ENCODE measurements at places on chromosomes 5 and 9.

- no peak for DNase-seq
Measured at GRCh38 chr9:18857769-18858168, 175.2 kb downstream of the SAXO1 start.

DNA sequence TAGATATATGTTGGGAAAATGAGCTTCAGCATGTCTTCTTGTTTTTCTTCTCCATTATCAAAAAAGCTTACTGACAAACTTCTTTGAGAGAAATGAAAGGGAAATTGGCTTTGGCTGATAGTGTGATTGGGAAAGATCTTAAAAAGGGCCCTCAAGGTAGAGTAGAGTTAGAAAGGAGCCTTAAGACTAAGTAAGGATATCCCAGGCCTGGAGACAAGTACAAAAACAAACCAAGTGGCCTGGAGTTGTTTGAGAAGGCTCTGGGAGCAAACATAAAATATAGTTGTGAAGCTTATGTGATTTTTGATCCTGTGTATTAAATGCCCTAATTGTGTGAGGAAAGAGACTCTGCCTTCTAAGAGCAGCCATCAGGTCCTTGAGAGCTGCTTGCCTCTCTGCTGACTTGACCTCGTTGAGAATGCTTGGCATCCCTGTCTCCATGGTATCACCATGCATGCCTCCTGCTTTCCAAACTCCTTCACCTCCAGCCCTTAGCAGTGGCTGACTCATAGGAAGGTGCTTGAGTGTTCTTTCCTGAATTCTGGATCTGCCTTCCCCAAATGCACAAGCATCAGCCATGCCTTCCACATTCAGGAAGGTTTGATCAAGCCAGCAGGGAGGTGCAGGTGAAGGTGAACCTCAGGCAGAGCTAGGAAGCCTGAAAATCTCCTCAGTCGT, 78.9 kb downstream of the SMARCA2 start:
- peak; percentile 47 for DNase-seq

DNA sequence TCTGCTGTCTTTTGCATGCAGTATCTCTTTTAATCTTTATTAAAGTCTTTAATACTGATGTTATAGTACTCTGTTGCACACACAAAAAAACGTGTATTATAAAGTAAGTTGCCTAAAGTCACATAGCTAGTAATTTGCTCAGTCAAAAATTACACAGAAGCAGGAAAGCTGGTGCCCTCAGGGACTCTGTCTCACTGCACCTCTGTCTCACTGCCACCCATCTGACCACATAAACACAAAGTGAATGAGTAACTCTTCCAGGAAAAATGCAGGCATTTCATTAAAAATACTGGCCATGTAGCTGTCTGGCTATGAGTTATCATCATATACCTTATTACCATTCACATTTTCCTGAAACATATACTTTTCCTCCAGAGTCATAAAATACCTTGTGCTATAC, 591.7 kb downstream of the CSNK1G3 start:
- no peak for DNase-seq

DNA sequence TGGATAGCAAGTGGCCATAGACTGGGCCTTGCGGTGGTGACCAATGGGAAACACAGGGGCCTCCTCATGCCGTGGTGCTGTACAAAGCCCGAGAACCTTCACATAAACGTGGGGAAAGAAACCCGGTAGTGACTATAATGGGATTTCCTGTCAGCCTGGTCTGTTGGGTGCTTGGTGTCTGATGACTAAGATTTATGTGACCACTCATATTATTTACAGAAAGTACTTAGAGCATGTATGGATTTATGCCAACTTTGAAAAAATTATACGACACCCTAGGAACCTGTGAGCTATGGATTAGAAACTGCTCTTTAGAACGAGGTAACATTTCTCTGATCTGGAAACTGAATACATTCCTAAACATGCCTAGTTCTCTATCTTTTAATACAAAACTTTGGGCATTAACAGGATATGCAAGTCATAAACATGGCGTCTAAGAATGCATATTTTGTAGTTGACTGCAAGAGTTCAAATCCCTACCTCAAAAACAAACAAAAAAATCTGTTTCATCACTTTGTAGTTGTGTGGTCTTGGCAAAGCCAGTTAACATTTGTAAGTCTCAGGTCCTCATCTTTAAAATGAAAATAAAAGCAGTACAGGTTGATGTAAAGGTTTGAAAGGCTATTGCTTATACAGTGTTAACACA, 85.4 kb downstream of the TMEM167A start:
- DNase-seq: no peak

DNA sequence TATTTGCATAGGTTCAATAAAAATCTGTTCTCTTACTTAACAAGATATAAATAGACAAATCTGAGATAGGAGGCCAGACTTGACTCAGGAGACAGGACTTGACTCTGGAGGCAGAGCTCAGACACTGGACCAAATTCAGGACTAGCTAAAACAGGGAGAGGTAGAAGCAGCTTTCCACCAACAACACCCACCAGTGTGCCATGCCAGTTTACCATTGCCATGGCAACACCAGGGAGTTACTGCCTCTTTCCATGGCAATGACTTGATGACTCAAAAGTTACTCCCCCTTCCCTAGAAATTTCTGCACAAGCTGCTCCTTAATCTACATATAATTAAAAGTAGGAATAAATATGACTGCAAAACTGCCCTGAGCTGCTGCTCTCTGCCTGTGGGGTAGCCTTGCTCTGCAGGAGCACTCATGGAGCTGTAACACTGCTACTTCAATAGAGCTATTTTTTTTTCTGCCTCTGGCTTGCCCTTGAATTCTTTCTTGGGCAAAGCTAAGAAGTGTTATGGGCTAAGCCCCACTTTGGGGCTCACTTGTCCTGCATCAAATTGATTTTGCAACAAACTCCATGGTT, 473.0 kb downstream of the PLK2 start:
- peak; percentile 4 for DNase-seq

DNA sequence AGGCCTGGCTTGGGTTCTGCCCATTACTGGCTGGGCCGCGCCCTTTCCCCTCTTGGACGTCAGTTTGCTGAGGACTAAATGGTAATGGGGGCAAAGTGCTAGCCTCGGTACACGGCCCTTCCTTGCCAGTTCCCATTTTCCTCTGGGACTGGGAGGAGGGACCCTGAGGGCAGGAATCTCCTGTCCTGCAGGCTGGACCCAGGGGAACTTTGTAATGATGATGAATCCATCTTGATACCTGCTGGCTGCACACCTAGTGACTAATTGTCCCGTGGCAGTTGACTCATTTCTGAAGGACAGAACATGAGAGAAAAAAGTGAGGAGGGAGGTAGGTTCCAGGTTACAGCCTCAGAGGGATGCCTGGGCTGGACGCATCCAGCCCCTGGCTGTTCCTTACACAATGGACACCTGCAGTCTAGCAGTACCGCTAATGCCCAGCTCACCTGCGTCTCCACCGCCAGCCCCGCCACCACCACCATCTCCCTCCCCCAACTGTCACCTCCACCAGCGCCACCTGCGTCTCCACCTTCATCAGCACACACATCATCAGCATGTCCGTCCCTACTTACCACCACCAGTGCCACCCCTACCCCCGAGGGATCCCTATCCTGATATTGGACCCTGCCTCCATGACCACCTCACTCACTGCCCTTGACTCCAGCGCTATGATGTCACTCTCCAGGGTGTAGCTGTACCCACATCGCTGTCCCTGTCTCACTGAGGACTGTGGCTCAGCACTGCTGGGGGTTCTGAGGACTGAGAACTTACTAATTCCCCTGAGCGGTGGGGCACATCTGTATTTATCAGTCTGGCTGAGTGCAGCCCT, 4.3 kb downstream of the CDHR2 start:
- no peak for DNase-seq

DNA sequence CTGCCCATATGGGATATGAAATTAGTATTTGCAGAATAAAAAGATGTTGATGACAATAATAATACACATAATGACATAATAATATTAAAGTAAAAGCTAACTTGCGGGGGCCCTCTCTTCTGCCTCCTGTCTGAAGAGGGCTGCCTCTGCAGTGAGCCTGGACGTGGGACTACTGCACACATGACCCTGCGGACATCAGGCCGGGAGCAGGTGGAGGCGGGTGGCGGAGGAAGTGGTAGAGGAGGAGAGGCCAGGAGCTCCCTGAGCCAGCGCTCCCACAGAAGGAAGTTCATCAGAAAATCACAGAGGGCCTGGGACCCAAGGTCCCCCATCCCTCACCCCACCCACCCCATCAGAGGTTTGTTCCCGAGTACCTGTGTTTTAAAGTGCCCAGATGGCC, 60.5 kb downstream of the ROPN1L start:
- DNase-seq: no peak

GRCh38 chr9:126614455-126615244, 922 bp downstream of the LMX1B start:
- no peak for DNase-seq

GRCh38 chr5:10982626-10983025, 221.6 kb upstream of the DAP start:
- no peak for DNase-seq

GRCh38 chr5:115360046-115360685, 63.7 kb upstream of the CCDC112 start:
- DNase-seq: no peak

- no peak for DNase-seq
Measured at GRCh38 chr9:91158286-91158685, 203.4 kb downstream of the AUH start.

DNA sequence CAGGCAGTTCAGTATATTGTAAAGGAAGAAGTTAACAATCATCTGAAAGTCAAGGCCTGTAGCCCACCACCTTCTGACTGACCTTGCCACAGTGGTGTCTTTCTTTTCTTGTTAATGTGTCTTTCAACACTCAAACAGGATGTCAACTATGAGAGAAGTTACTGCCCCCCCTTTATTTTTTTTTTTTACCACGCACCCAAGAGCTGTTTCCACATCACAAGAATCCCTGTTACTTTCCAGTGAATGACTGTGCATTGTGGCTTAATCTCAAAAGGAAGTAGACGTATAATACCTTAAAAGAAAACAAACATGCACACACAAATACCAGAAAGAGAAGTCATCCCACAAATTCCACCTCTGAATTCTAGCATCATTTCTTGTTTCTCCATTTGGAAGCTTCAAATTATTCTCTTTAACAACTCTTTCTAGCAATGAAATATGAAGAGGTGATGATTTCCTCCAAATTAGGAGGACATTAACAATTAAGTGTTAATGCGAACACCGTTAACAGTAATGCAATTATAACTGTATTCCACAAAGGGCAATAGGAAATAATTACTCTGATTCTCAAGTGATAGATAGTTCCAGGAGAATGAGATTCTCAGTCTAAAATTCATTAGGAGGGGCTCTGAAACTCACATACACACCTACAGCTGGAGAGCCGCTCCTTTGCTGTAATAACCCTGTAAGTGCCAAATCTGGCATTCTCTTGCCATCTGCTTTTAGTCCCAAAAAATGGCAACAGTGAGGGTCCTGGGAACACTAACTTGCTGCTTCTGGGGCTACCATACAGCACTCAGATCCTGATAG, 201.0 kb downstream of the EFNA5 start:
- DNase-seq: peak; percentile 32

DNA sequence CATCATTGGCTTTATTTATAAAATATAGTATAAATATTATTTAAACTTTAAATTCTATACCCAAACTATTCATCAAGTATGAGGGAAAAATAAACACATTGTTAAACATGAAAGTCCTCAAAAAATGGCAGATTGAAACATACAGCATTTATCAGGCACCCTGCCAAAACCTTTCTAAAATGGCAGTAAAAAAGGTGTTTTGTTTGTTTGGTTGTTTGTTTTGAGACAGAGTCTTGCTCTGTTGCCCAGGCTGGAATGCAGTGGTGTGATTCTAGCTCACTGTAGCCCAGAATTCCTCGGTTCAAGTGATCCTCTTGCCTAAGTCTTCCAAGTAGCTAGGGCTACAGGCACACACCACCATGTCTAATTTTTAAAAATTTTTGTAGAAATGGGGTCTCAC, 60.1 kb upstream of the ECM2 start:
- DNase-seq: no peak

- DNase-seq: no peak
Measured at GRCh38 chr5:1827886-1828397, 26.7 kb downstream of the NDUFS6 start.

GRCh38 chr5:149724130-149724840, 5.8 kb upstream of the PPARGC1B start:
- DNase-seq: no peak

DNA sequence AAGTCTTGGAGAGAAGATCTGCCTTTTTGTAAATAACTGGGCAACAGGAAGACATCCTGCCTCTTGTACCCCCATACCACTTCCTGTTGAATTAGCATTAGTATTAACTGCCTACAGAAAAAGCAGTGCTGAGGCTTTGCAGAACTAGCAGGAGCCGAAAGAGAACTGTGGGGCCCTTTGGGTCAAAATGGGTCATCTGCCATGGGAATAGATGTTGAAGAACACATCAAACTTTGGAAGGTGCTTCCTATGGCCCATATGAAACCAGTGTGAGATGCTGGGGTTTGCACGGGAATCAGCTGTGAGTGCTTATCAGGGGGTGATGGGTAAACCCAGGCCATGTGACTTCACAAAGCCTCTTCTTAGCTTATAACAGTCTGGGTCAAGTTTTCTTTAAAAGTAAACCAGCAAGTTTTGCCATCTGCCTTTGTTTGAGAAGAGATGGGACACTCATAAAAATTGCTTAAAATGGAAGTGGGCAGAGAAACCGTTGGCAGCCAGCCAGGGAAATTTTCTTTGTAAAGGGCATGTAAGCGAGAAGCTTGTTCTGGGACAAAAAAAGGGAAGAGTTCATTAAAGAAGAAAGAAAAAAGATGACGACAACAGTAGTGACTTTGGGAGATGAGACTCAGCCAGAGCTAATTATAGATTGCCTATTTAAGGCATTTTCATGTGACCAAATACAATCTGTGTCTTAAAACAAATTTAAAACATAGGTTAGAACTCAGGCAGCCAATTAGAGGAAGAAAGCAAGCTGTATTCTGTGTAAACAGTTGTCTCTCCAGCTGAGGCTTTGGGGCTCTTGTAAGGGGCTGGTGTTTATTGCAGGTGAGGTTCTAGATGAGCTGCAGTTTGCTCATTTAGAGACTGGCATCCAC, 4.4 kb downstream of the SLC25A25 start:
- peak; percentile 71 for DNase-seq

- no peak for DNase-seq
Measured at GRCh38 chr5:121503111-121503840, 348.4 kb upstream of the FTMT start.

DNA sequence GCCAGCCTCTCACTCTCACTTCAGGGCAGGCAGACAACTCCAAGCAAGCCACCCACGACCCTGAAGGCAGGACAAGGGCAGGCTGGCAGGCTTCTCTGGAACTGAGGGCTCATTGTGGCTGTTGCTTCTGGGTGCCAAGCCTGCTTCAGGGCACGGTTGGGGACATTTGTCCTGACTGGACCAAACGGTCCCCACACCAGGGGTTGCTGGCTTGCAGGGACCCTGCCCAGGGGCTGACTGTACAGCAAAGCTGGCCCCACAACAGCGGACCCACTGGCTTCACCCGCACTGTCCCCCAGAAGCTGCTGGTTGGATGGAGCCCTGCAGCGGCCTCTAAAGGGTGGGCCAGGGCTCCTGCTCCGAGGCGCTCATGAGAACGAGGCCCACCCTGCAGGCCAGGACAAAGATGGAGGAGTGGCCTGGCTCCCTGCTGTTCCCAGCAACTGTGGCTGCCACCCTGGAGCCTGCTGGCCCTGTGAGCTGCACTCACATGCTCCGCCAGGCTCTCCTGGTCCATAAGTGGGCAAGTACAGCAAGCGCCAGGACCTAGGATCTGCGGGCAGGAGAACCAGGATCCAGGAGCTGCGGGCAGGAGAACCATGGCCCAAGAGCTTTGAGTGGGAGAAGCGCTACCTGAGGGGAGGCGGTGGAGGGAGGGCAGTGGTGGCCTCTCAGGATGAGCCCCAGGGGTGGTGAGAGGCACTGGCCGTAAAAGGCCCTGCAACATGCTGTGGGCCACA, 34.4 kb upstream of the NSMF start:
- no peak for DNase-seq

Data from BJ (cell line).